ENCODE measurements at places on chromosomes 12 and 14.

DNA sequence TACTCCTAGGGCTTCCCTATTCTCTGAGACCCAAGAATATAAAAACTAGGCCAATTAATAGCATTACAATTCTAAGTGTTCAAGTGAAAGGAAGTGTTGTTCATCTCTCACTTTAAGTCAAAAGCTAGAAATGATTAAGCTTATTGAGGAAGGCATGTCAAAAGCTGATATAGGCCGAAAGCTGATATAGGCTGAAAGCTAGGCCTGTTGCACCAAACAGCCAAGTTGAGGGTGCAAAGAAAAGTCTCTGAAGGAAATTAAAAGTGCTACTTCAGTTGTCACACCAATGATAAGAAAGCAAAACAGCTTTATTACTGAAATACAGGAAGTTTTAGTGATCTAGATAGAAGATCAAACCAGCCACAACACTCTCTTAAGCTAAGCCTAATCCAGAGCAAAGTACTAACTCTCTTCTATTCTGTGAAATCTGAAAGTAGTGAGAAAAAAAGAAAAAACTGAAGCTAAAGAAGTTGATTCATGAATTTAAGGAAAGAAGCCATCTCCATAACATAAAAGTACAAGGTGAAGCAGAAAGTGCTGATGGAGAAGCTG, 68.9 kb downstream of the SLC6A15 start:
- no peak for DNase-seq

DNA sequence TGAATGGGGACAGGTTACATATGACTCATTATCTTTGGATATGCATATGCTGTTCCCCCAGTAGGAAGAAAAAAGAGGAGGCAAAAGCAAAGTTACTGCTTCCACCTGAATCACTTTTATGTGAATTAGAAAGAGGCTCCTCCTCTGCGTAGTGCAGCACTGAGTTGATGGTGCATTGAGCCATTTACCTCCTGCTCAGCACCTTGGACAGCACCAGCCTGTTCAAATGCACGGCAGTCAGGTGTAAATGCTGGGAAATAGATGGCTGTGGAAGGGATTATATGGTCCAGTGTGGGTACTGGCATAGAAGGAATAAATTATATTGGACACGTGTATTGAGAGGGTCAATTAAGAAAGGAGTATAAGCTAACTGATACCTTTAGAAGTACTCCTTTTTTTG, 541.9 kb upstream of the SEL1L start:
- DNase-seq, result no peak

- DNase-seq, result no peak
Measured at GRCh38 chr14:105447651-105448640, 26.7 kb upstream of the CRIP2 start.

GRCh38 chr12:31890295-31891285, 68.6 kb upstream of the RESF1 start:
- DNase-seq, result no peak

DNA sequence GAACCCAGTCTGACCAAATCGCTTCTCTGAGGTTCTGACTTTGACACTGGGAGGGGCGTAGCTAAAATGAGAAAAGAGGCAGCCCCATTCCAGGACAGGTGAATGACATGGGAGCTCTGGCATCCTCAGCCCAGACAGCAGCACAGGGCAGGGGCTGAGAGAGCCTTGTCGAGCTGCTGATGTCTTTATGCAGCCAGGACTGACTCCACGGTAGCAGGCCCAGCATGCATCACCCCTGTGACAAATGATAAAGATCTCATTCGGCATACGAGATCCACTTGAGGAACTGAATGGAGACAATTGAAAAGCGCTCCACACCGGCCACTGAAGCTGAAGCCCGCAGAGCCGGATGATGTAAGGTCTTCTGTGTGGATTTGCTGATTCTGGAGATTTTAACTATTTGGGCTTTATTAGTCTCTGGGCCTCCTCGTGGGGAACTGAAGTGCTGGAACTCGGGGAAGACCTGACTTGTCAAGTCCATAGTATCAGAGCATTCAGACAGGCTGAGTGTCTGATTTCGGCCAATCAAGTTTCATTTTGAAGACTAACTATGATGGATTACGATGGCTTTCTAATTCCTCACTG, 56.9 kb upstream of the MAP1LC3B2 start:
- DNase-seq, result no peak

- no peak for DNase-seq
Measured at GRCh38 chr14:85399186-85399585, 130.8 kb upstream of the FLRT2 start.

- no peak for DNase-seq
Measured at GRCh38 chr12:70590549-70591226, 46.5 kb downstream of the PTPRB start.

DNA sequence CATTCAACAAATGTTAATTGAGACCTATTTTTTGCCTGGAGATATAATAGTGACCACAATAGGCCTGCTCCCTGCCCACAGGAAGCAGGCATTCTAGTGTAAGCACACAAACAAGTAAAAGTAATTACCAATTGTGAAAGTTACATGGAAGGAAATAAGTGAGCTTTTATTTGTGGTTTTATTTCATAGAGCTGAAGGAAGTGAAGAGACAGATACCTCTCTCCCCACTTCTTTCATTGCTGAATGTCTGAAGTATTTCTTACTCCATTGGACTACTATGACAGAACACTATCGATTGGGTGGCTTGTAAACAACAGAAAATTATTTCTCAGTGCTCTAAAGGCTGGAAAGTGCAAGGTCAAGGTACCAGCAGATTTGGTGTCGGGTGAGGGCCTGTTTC, 183.5 kb downstream of the PRKCH start:
- no peak for DNase-seq

DNA sequence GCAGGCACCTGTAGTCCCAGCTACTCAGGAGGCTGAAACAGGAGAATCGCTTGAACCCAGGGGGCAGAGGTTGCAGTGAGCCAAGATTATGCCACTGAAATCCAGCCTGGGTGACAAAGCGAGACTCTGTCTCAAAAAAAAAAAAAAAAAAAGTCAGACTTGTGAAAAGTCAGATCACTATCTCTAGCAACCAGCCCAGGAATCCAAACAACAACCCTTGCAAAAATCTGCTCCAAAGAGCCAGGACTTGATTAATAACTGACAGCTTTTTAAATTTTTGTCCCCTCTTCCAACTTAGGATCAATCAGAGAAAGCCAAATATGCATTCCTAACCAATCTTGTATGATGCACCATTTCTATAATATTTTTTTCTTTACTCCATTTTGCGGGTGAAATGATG, 7.7 kb upstream of the NFATC4 start:
- DNase-seq, result no peak

- DNase-seq, result no peak
Measured at GRCh38 chr14:80266930-80267329, 55.6 kb upstream of the DIO2 start.

DNA sequence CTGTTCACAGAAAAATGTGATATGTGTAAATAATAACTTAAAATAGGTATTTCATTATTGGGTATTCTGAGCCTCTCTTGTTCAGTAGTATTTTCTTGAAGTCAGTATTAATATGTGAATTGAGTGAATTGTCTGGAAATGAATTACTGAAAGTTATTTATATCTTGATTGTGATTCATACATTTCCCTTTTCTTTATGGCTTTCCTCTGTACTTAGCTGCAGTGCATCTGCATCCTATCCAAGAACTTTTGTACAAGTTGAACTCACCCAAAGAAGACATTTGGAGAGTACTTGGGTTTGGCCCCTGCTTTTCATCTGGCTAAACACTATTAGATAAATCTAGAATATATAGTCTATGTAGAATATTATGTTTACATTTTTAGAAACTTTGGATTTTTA, 326.0 kb downstream of the RAD51B start:
- DNase-seq, result no peak

DNA sequence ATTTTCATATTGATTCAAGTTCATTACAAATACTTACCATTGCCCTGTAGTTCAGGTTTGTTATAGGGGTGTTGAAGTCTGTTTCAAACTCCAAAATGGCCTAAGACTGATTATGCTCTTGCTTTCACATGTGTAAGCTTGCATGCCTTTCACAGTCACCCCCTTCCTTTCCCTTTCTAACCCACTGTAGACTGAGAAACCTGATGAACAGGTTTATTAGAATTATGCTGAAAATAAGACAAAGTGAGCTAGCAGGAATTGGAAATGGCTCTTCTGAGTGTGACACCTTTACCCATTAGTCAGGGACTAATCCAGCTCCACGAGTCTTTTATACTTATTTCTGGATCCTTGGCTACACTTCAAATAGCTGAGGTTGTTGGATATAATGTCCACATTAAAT, 38.9 kb downstream of the FBXO33 start:
- DNase-seq, result no peak

DNA sequence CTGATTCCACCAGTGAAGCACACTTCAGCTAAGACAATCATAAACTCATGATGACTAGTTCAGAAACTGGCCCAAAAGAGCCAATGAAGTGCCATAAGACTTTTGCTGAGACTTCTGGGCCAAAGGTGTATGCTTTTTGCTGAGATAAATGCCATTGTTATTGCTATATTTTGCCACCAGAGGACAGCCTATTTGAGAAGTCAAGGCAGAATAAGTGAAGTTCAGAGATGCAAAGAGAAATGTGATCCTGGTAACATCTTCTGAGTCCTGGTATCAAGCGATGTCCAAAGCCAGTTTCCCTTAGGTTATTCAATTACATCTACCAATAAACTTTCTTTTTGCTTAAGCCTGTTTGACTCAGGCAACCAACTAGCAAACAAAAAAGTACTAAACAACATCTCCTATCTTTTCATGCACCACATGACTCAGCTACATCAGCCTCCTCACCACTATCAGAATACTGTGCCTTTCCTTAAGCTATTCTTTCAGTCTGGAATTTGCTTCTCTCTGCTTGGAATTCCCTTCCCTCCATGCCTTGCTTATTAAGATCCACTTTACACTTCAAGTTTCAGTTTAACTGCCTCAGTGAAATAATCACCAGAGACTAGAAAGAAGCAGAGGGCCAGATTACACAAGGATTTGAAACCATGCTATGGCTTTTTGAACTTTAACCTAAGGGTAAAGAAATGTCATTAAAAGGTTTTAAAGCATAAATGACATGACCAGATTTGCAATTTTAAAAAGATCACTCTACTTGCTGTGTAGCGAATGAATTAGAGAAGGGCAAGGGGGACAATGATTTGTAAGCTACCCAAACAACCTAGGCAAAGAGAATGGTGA, 14.0 kb downstream of the CRY1 start:
- DNase-seq, result peak; percentile 6

DNA sequence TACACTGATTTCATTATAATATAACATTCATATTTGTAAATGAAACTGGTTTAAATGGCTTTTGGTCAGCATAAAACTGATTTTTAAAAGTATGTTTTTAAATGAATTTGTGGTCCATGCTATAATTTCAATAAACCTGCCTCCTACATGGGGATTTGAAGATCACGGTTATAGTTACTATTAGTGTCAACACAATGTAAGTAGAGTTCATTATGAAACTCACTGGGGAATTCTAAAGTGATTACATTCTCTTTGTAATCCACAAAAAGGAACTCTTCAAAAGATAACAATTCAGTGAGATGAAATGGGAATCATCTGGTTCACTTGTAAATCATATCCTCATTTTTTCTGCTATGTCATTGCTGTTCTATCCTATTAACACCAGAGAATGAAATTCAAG, 204.5 kb upstream of the G2E3 start:
- no peak for DNase-seq

DNA sequence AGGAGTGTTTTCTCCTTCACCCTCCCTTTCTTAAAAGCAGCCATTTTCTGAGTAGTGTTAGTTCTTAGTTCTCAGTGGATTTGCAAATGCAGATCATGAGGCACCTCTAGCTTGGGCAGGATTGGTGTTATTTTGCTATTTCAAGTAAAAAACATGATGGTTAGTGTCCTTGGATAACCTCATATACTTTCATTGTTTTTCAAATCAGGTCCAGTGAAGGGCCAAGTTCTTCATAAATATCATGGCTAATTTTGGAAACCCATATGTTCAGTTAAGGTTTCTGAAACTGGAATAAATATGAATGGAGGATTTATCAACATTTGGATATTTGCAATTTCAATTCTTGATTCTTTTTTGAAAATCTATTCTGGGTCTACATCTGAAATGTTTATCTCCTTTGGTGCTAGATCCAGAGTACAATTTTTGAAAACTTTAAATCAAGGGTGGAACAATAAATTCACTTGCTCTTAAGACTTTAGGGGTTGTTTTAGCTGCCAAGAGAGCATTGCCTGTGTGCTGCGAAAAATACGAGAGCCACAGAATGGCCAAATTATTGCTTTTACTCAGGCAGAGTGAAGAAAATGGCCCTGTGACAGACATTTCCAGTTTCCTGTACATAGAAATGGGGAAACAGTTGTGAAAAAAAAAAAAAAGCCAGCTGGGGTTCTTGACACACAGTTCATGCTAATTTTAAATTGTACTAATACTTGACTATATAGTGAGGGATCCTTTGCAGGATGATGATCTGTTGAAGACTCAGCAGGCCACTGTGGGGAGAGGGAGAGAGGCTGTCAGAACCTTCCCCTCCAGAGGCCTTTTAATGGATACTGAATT, 104.6 kb downstream of the BICD1 start:
- DNase-seq, result no peak

- DNase-seq, result peak; percentile 48
Measured at GRCh38 chr12:76470028-76470939, 89.3 kb downstream of the OSBPL8 start.

DNA sequence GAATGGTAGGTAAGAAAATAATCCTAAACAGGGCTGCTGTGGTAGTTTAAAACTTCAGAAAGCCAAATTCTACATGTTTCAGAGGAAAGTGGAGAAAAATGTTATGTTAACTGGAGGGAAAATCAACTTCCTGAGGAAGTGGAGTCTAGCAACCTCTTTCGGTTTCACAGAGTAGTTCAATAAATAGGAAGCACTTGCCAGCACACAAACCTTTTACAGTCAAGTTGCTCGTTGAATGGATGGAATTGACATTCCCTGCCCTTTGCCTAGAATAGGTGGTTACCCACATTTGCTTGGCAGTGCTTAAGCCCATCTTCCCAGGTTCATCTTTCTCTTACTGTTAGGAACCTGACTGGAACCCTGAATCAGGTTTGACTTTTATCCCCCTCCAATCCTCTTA, 15.9 kb downstream of the ANKRD13A start:
- DNase-seq, result no peak

- DNase-seq, result no peak
Measured at GRCh38 chr14:100052819-100053218, 12.4 kb upstream of the EVL start.

All from GM04504 (cell line).